ENCODE measurements at places on chromosomes 5 and 9. TPM values are rescaled to one million over a fixed set of nuclear protein-coding genes. Genes with fewer than 3 reads are reported as not detected.

DNA sequence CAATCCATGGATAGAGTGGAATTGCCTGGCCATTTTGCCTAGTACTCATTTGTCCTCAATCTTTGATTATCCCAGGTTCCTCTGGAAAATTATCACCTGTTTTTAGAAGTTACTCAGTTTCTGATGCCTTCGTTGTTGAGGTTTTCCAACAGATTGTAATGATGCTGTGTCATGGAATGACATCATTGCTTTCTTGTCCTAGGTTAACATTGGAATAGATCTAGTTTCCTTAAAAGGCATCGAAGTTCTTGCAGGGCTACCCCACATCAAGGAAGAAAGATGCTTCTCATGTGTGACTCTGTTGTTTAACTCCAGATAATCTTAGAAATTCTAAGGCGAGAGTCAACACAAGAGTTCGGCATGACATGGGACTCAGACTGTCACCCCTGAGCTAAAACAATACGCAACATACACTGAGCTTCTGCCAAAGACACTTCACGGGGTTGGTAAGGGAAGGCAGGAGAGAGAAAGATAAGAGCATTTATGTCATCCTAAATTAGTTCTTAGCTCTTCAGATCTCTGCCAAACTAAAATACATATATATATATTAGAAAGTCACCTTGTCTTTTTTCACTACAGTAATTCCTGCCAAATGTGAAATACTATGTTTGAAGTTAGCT is 293.2 kb upstream of the WWC1 start:
- no peak for DNase-seq

DNA sequence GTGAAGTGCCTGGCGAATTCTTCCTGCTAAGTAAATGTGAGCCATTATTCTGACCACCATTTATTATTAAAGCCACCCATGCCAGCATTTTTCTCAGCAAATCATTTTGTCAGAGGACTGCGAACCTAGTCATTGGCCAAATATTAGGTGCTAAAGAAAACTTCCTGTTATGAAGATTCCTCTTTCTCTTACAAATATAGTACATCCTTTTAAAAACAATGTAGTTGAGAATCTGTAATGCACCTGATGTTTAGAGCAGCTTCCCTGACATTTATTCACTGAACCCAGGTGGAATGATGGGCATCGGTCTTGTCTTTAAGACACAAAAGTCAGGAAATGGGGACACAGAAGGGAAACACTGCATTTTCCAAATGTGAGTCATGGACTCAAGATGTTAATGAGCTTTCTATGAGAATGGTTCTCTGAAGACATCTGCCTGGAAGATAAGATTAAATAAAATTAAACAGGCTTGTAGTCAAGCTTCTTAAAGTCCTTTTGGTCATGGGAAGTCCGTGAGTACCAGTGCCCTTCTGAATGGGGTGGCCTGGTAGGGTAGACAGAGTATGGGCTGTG is 290.6 kb downstream of the FBXL7 start:
- DNase-seq = no peak

DNA sequence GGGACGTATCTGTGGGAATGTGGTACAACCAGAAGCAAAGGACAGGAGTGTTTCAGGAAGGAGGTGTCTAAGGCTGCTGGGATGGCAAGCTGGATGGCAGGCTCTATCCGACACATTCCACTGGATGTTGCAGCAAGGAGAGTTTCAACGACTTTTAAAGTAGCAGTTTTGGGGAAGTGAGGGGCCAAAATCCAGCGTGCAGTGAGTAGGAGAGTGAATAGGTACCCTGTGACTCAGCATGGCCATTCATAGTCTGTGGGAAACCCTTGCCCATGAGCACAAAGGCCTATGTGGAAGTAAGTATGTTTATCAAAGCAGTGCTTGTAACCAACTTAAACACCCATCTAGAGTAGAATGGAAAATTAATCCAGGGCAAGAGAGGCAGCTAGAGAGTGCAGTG is 664.7 kb downstream of the ACTL7B start:
- DNase-seq = no peak

GRCh38 chr9:127066851-127067136 is 55.6 kb downstream of the ANGPTL2 start:
- DNase-seq = no peak

DNA sequence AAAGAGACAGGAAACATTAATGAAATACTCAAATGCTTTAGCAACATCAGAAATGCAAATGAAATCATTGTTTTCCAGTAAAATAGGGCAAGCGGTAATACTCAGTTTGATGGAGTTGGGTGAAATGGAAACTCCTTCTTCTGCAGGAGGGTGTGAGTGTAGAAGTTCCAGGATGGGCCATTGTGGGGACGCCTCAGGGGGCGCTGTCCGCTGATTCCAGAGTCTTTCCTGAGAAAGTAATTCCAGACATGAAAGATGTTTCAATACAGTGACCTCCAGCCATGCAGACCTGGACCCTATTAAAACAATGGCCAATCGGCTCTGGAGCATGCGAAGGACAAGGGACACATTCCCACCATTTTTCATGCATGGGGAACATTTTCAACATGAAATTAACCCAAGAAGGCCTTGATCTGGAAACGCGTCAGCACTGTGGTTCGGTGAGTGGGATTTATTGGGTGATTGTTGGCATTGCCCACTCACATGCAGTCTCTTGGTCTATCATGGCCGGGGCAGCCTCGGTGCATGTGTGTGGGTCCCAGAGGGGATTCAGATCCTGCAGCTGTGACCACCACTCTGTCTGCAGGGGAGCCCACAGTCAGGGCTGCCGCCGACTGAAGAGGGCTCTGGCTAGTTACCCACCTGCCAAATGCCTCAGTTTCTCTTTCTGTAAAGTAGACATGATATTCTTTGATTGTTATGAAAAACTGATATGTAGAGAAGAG is 132.6 kb upstream of the IRX4 start:
- DNase-seq = no peak

Gene BASP1
- 48.8 TPM for total RNA-seq

DNA sequence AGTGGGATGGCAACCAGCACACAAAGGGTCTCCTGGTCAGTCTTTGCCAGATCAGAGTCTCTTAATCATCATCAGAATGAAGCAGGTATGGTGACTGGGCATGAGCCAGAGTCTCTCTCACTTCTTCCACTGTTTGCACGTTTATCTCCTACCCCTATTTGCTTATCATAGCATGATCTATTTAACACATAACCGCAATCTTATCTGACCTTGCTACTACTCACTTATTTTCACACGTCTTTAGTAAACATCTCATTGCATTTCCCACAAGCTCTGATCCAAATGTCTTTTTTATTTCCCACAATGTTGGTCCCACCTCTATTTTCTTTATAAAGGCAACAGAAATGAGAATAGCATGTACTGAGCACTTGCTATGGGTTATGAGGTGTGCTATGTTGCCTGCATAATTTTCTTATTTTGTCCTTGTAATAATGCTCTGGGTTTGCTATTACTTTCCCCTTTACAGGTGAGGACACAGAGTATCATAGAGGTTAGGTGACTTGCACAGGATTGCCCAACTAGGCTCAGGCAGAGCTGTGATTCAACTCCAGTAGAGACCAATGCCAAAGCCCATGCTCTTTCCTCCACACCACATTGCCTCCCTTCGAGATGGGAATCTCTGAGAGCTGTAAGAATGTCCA is 39.7 kb upstream of the IL7R start:
- DNase-seq = no peak

GRCh38 chr9:18639911-18640310 is 166.0 kb downstream of the ADAMTSL1 start:
- DNase-seq = no peak

DNA sequence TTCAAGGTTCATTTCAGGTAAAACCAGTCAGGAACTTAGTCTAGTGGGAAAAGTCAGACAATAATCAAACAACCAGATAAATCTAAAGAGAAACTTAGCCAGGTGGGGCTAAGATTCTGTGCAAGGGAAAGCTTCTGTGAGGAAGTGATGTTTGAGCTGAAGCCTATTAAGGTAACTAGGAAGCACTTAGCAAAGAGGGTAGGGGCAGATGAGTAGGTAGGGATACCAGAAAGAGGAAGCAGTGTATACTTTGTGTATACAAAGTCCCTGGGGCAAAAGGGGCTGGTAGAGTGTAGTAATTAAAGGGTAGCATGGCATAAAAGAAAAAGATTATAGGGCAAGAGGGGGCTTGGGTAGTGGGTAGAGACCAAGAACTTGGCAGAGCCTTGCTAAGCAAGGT is 3.6 kb upstream of the SPATA24 start:
- no peak for DNase-seq

Gene CARTPT
- 39.4 TPM for total RNA-seq

Gene HCN1
- 0.21 TPM for total RNA-seq

DNA sequence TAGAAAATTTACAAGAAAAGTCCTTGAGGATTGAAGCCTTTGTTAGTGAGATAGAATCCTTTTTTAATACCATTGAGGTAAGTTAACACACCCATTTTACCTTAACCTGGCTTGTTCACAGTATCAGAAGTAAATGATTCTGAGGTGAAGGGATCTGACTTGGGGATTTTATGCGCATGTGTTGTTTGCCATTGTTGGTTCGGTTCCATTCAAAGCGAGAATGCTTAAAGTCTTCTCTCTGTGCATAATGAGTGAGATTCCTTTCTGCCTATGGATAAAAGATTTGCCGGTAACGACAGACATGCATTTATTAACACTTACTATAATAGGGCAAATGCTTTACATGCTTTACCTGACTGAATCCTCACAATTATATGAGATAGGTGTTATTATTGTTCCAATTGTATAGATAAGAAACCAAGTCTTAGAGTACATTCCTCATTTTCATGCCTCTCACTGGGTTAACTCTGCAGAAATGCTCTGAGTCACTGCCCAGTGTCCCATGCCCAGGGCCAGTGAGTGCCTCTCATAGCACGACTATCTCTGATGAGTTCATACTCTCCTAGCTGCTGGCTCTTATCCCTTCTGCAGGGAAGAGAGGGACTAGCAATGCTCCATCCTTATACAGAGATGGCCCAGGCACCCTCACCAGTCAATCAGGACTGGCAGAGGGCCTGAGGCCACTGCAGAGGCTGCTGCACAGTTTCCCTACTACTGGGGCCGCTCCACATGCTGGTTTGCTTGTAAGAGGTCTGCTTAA is 54.4 kb downstream of the CMYA5 start:
- no peak for DNase-seq

Gene SELENOP
- total RNA-seq = 302 TPM

DNA sequence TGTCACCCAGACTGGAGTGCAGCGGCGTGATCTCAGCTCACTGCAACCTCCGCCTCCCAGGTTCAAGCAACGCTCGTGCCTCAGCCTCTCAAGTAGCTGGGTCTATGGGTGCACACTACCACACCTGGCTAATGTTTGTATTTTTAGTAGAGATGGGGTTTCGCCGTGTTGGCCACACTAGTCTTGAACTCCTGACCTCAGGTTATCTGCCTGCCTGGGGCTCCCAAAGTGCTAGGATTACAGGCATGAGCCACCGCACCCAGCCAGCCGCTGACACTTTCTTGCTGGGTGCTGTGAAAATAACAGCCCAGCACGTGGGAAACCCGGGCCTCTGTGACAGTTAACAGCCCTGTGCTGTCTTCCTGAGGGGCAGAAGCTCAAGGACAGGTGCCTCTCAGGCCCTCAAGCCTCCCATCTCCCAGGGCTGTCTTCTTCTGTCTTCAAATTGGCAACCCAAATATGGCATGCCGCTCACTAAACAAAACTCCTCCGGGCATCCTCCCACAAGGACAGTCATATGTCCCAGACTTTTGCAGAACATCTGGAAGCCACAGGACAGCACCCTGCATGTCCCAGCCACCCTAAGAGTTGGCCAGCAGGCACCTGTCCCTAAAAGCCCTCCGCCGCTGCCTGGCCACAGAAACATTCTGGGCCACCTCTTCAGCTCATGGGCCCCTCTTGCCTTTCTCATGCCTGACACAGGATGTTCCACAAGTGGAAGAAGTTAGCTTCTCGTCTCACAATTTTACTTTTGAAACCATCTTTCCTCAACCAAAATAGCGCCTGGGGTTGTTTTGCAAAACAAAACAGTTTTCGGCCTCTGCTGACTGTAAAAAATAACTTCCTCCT is 233.6 kb downstream of the SYK start:
- DNase-seq = no peak
